DMS79 (cell line): ENCODE measurements at places on chromosomes 16 and 17.

DNA sequence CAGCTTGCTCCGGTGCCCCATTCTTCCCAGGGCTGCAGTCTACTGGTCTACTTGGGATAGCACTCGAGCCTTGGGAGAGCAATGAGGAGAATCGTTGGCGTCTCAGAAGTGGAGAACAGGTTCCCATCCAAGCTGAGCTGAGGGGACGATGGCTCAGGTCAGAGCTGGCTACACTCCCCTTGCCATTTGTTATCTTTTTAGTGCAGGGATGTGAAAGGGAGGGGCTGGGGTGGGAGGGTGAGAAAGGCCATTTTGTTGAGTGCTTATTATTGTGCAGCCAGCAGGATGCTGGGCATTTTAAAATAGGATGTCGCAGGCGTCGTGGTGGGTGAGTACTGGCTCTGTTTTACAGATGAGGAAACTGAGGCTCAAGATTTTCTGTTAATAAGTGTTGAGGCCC, 410.8 kb downstream of the SNX29 start:
- DNase-seq, result no peak

DNA sequence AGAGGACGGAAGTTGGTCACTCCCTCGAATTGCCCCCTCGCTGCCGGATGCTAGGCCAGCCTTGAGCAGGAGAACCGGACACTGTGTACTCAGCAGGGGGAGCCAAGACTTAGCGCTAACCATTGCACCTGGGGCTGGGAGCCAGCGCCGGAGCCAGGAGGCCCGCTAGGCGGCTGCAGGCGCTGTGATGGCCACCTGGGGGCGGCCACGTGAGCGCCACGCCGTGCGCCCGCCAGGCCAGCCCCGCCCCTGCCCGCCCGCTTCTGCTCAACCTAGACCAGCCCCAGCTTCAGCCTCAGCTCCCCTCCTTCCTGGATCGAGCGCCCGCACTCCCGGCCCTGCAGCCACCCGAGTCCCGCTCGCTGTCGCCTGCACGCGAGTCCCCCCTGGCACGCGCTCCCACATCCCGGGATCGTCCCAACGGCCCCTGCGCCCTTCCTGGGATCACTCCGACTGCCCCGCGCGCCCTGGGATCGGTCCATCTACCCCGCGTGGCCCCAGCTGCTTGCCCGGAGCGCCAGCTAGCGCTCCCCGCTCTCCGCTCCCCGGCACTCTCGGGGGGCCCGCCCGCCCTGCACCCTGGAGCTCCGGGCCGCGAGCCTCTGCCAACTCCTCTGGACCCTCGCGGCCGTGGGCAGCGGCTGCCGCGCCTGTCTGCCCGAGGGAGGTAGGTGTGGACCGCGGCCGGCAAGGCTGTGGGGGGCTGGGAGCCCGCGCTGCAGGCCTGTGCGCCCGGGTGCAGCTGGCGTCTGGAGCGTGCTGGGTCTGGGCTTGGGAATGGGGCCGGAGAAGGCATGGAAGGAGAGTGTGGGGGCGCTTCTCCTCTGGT, at the start of gene EEF2K:
EEF2K (plus strand) TSS at position 266 of the 829 bp plus-strand sequence. CDS start 19,452 bp downstream, outside the sequence.
- peak; percentile 80 for DNase-seq

DNA sequence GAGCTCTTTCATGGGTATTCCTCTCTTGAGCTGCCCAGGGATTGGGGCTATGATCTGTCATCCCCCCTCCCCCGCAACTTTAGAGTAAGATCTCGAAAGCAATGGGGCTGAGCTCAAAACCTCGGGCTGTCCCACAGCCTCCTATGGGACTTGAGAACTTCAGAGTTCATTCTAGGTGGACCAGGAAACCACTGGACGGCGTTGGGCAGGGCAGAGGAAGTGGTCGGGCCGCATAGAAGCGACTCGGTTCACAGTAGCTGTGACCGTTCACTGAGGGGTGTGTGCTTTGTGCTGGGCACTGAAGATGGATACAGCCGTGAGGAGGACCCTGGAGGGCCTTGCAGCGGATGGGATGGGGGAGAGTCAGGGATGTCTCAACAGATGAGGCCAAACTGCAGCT, 292.0 kb downstream of the CPPED1 start:
- DNase-seq, result no peak

GRCh38 chr17:57006040-57006439, 28.1 kb downstream of the SCPEP1 start:
- DNase-seq, result no peak

GRCh38 chr17:67477687-67478086, 100.6 kb downstream of the PITPNC1 start:
- no peak for DNase-seq

GRCh38 chr16:5490499-5490898, 392.9 kb upstream of the EEF2KMT start:
- peak; percentile 15 for DNase-seq

- DNase-seq, result no peak
These were observed 73.9 kb downstream of the ZNF778 start for GRCh38 chr16:89291363-89291762.

- no peak for DNase-seq
These were observed 32.4 kb downstream of the CLTC start for GRCh38 chr17:59652119-59652518.

DNA sequence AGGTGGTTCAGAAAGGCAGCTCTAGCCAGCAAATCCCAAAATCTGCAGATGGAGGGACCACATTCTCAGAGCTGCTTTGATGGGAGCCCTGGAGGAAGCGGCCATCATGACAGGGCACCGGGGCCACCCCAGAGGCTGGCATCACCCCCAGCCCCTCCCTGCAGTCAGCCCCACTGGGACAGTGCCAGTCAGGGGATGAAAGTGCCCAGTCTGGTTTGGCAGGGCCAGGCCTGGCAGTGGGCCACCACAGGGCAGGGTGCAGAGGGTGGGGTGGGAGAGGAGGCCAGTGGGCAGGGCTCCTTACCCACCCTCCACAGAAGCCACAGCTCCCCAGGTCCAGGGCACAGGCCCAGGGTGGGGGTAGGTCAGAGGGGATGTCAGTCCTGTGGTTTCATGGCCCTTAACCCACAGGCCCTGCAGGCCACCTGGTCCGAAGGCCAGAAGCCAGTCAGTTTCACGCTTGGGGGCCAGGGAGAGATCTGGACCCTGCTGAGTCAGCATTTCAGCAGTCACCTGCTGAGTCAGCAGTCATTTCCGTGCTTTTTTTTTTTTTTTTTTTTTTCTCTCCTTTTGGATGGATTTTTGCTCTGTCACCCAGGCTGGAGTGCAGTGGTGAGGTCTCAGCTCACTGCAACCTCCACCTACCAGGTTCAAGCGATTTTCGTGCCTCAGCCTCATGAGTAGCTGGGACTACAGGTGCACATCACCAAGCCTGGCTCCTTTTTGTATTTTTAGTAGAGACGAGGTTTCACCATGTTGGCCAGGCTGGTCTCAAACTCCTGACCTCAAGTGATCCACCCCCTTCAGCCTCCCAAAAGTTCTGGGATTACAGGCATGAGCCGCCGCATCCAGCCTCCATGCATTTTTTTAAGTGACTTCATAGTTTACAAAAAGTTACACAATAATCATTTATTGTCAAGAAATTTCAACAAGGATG, 10.4 kb downstream of the SLC25A10 start:
- peak; percentile 20 for DNase-seq

DNA sequence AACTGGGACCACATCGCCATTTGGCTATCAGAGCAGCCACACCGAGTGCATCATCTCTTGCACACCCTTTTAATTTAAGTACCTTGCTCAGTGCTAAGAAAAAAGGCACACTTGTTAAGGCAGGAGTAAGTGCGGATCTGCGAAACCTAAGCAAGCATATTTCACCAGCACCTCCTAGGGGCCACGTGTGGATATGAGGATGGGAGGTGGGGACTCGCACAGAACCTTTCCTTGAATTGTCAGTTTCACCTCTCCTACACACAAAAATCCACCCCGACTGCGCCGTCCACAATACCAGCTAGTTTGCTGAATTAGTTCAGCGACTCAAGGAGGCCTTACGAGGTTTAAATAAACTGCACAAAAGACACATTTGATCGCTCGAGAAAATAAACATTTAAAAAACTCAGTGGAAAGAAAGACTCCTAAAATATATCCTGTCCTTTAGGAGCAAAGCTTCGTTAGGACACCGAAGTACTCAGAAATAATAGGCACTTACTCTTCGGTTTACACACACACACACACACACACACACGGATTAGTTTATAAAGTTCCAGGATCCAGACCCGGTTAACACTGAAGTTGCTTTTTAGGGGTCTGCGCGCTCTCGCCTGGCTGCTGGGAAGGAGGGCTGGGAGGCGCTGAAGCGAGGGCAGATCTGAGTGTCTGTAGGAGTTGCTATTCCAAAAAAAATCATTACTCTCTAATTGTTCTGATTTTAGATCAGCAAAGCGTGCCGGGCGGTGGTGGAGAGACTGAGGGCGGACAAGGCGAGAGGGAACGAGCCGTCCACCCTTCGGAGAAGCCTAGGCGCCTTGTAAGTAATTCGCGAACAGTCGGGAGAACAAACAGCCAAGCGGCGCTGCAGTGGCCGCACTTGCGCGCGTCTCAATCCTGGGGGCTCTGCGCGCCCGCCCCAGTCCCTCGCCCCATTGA, 1.0 kb upstream of the KCNJ2 start:
- DNase-seq, result no peak

DNA sequence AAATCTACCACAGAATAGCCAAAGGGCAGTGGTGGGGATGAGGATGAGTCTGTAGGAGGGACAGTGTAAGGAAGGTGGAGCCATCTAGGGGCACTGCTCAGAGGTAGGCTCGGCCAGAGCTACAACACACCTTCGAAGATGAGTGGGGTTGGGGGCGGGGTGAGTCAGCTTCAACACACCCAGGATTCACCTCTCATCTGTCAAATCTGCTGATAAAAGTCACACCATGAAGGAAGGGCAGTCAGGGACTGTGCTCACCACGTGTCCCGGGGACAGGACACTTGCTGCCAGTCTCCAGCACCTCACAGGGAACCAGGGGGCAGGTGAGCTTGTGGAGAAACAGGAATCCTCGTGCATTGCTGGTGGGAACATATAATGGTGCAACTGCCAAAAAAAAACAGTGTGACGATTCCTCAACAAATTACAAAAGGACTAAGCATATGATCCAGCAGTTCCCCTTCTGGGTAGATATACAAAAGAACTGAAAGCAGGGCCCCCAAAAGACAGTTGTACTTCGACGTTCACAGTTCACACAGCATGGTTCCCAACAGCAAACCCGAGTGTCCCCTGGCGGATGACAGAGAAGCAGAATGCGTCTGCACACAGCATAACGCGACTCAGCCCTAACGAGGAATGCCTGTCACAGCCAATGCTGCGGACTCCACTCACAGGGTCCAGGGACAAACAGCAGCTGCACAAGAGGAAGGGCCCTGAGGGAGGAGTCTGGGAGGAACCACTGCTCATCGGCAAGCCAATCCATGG, 133.1 kb downstream of the ANKRD11 start:
- DNase-seq, result no peak

DNA sequence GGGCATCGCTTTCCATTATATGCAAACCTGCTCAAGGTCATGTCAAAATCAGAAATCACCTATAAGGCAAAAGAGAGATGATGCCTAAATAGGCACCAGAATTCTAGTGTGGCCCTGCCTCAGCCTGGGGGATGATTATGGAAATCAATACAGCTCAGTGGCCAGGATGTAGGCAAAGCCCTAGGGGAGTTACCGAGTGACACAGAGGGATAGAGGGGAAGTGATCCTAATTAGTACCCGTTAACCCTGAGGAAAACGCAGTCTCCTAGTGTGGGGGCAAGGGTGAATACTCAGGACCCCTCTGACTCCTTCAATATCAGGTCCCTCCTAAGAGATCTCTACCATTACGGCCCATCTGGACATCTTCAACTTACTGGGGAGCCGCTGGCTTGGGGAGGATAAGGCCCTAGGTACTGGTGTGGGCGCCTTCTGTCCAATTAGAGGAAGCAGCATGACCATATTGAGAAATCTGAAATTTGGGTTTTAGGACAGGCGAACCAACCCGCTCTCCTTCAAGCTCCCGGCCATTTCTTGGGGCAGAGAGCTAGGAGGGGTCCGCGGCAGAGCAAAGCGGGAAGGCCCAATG, 725 bp downstream of the NT5C3B start:
- no peak for DNase-seq
